ENCODE measurements at places on chromosomes 7 and 10.
A peak's percentile ranks its signal among the peaks of the same experiment; 100 is the strongest.

GRCh38 chr7:35725280-35725680 is 30.3 kb upstream of the HERPUD2 start:
- no peak for DNase-seq

- no peak for DNase-seq
These were observed 654.0 kb downstream of the KCNMA1 start for GRCh38 chr10:76983624-76984023.

DNA sequence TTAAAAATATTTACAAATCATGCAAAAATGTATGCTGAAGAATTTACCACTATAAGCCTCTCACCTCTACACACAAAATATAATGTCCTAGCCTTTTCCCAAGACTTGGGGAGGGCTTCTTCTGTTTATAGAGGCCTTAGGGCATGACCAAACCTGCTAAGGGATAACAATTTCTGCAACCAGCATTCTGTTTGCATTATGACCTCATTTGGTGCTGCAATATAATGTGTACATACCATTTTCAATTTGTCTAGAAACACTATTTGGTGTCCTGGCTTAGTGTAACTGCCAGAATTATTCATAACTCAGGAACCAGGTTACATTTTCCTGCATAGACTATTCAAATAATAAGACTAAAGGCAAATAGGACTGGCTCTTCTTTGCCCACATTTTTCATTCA is 446.6 kb upstream of the SORCS1 start:
- DNase-seq: no peak

- peak; percentile 81 for DNase-seq
These were observed 92.4 kb downstream of the KIF20B start for GRCh38 chr10:89793649-89794254.

DNA sequence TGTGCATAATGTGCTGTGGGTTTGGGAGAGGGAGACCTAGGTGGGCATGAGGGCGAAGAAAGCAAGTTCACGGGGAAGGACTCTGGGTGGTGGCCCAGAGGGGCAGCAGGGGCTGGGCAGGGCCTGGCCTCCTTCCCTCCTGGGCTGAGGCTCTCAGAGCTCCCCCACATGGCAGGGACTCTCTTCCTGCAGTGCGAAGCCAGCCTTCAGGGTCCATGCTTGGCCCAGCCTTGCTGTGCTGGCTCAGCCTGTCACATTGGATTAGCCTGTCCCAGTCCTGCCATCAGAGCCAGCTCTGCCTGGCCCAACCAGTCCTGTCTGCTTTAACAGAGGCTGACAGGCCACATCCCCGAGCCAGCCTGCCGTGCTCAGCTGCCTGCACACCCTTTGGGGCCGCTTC is 20.4 kb upstream of the ZNF488 start:
- DNase-seq: no peak

- DNase-seq: peak; percentile 77
These were observed 45.4 kb downstream of the SLC13A1 start for GRCh38 chr7:123154231-123154860.

DNA sequence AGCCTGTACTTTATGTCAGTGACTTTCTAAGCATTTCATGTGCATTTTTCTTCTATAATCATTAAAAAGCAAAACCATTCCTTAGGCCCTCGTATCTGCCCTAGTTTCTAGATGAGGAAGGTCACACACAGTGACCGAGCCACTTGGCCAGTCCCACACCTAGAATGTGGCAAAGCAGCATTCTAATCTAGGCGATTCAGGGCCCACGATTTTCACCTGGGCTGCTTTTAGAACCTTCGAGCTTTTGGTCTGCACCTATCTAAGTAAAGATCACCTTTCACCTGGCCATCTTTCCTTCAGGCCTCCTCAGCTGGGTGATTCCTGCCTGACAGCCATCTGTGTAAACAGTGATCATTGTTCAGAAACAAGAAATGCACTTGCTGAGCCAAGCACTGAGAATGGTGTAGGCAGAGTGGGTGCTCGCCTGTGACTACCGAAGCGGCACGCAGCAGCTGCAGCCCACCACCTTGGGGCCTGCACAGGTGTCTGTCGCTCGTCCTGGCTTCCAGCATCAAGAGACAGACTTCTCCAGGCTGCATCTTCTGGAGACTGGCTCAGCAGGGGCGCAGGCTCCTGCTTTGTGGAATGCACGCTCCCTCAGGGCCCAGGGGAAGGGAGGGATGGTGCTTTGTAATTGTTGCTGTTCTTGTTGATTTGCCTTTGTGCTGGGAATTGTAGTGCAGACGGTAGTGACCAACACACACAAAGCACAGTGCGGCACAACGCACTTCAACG is 149.0 kb upstream of the INSYN2A start:
- DNase-seq: no peak

DNA sequence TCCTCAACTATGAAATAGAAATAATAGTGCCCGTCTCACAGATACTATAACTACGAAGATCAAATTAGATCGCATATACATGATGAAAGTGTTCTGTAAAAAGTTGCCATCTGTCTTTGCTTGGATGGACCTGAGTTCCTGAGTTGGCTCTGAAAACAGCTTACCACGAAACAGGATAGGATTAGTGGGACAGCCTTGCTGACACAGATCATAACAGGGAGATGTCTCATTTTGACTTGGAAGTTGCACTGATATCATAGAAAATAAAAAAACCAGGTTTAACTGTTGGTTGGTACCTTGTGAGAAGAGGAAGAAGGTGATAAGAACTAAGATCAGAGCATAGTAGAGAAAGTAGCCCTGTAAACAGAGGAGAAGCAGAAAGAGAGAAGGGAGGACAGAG is 79.3 kb upstream of the AGBL3 start:
- no peak for DNase-seq

- no peak for DNase-seq
These were observed 530.6 kb downstream of the PHTF2 start for GRCh38 chr7:78329001-78329655.

DNA sequence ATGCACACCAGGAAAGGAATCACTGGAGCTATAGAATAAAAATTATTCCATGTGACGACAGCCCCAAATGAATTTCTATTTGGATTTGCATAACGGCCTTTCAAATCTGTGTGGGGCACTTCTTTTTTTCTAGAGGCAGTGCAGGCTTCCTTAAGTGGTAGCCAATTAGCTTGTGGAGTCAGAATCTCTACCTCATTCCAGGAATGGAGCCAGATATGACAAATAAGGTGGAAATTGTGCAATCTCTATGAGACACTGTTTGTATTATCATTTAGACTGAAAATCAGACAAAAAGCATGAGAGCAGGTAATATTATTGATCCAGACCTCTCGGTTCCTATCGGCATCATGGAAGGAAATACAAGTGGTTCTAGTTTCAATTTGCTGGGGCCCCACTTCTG is 78.7 kb downstream of the BEND7 start:
- peak; percentile 78 for DNase-seq

- no peak for DNase-seq
These were observed 56.2 kb downstream of the CUL1 start for GRCh38 chr7:148754912-148755311.

DNA sequence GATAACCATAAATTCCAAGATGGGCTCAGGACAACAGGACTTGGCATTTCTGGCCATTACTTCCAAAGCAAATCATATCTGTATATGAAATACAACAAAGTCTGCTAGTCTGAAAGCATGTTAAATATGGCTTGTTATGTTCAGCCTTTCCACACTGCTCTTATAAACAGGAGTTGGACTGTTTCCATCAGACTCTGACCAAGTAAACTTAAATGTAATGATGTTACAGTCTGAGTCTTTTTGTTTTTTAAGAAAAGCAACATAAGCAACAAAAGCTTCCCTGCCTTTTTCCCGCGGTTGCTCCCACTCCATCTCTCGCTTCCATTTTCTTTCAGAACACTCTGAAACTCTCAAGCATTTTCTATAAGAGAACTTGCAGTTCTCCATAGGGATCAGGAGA is 8.1 kb upstream of the CDCA7L start:
- no peak for DNase-seq

GRCh38 chr10:184911-185310 is 49.7 kb downstream of the ZMYND11 start:
- DNase-seq: peak; percentile 43

- DNase-seq: no peak
These were observed 3.0 kb upstream of the TSPAN14 start for GRCh38 chr10:80451132-80451531.

- no peak for DNase-seq
These were observed 114.0 kb downstream of the TACC2 start for GRCh38 chr10:122102869-122103525.

DNA sequence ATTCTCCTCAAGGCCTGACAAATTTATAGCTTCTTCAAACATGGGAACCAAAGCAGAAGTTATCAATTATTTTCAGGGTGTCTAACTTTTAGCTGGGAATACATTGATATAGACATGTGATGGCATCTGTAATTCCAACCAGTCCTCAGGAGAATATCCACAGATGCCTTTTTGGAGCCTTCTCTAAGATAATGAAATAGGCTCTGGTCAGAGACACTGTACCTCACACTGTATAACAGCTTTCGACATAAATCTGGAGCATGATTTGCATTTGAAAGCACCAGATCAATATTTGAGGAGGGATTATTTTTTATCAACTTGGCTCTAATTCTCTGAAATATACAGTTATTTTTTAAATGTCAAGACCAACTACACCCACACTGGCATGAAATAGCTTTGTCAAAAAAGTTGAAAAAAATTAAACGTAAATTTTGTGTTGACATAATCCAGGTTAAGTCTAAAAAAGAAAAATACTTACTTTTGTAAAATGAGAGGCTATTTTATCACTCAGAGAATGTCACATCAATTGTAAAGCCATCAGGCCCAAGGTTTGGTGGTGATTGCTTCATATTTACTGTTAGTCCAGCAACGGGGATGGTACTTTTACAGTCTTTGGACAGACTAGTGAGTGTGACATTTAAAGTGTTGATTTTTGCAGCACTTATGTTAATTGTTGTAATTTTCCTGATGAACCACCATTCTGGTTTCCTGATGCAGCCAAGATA is 177.0 kb upstream of the SP8 start:
- no peak for DNase-seq

GRCh38 chr7:77460057-77460486 is 43.9 kb upstream of the GSAP start:
- no peak for DNase-seq

DNA sequence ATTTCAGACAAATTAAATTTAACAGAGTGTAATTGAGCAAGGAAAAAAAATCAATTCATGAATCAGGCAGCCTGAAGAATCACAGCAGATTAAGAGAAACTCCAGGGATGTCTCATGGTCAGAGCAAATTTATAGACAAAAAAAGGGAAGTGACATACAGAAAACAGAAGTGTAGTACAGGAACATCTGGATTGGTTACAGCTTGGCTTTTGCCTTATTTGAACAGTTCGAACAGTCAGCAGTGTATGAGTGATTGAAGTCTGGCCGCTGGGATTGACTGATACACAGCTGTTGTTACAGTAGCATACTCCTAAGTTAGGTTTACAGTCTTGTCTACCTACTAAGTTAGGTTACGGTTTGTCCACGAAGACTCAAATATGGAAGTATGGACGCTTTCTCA is 255.3 kb downstream of the HPSE2 start:
- DNase-seq: no peak

DNA sequence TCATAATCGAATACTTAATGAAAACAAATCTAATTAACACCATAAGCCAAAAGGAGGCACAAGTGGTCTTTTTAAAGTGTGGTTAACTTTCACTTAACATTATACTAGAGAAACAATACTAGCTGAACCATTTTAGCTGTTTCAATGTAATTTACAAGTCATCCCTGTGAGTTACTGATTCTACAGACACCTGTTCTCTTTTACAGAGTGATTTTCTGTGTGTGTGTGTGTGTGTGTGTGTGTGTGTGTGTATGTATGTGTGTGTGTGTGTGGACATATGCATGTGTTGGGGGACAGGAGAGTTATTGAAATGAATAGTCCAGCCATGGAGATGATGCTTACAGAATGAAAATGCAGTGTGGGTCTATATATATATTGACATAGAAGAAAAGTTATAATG is 200.2 kb downstream of the DNAJC1 start:
- no peak for DNase-seq

GRCh38 chr10:132507409-132507955 is 30.1 kb upstream of the INPP5A start:
- DNase-seq: no peak

Data from AG08395 (cell line).